ENCODE measurements at places on chromosomes 5 and 9. TPM values are rescaled to one million over a fixed set of nuclear protein-coding genes. Genes with fewer than 3 reads are reported as not detected.

The PHF24 gene
- not detected for total RNA-seq

The GPR151 gene
- total RNA-seq: not detected

The OBP2B gene
- not detected for total RNA-seq

The SLC6A19 gene
- 0.31 TPM for total RNA-seq

The MTMR12 gene
- 21.8 TPM for total RNA-seq

The PCDHA9 gene
- 0.03 TPM for total RNA-seq

The DMRT3 gene
- not detected for total RNA-seq

The DMRTA1 gene
- 2.0 TPM for total RNA-seq

The SPARC gene
- total RNA-seq: 4,598 TPM

The FIBCD1 gene
- 0.48 TPM for total RNA-seq

The OR1K1 gene
- not detected for total RNA-seq

The GNA14 gene
- not detected for total RNA-seq

The DIRAS2 gene
- 0.10 TPM for total RNA-seq

The HMCN2 gene
- 0.21 TPM for total RNA-seq

The POU5F2 gene
- total RNA-seq: 0.29 TPM

The TAF11L10 gene
- total RNA-seq: not detected

The CD74 gene
- total RNA-seq: 2.9 TPM

The PAPPA gene
- 6.5 TPM for total RNA-seq

Data from myocyte (in vitro differentiated cells).